ENCODE measurements at places on chromosomes 6 and 20. TPM values are rescaled to one million over a fixed set of nuclear protein-coding genes. Genes with fewer than 3 reads are reported as not detected.

The CEP85L gene
- total RNA-seq, result 11.9 TPM

The LPIN3 gene
- total RNA-seq, result not detected

The AK9 gene
- 1.5 TPM for total RNA-seq

The PKIB gene
- 0.32 TPM for total RNA-seq

DNA sequence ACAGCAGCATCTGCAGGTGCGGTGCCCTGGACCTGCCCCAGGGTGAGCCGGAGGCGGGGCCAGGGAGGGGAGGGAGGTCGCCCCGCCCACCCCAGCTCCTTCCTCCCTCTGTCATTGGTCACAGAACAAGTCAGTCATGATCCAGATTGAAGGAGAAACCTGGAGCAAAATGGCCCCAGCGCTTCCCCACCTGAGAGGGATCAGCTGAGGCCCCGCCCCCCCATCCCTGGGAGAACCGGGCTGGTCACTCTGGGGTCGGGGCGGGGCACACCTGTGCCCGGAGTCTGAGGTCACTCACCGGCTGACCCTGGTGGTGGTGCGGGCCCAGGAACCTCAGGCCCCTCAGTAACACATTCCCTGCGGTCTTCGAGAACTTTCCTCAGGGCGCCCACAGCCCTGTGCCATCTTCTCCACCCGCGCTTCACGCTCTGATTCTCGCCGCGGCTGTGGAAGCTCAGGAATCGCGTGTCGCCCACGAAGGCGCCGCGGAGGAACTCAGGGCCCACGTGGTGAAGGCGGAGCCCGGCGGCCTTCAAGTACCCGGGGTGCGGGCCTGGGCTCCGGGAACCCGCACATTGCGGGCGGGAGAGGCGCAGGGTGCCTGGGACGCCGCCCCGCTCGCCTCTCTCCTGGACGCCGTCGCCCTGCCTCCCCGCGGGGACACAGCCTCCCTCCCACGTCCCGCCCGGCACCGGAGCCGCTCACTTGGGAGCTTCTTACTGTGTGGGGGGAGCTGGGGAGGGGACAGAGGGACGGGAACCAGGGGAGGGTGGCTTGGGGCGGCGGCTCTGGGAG lies 36.4 kb upstream of the HLA-C start:
- no peak overlapping the region for H3K27ac ChIP-seq
- H3K4me3 ChIP-seq, result no peak overlapping the region
- peaks cover 6% of the 10 kb centered on the region for H3K4me1 ChIP-seq

GRCh38 chr20:17827759-17828559 lies 128.2 kb downstream of the BANF2 start:
- H3K4me1 ChIP-seq, result no peaks in the 10 kb centered on the region
- no peaks in the 10 kb centered on the region for H3K27me3 ChIP-seq
- no peak overlapping the region for H3K27ac ChIP-seq
- no peaks in the 10 kb centered on the region for H3K36me3 ChIP-seq
- H3K4me3 ChIP-seq, result no peak overlapping the region
